Epithelial cell of proximal tubule (primary cell): ENCODE measurements at places on chromosomes 2 and 18. TPM values are rescaled to one million over a fixed set of nuclear protein-coding genes. Genes with fewer than 3 reads are reported as not detected.

DNA sequence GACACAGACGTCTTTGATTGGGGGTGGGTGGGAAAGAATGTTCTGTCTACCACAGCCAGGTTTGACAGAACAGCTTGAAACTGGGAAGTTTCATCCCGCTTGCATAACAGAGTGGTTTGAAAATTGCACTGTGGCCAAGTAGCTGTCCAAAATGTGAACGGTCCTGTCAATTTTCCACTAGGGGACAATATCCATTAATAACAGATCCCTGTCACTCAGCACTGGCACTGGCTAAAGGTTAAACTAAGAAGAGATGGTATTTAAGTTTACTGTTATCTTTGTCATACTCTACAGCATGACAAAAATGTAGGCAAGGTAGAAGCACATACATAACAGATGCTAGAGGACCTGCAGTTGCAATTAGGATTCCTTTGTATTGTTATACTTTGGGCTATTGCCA lies 55.6 kb upstream of the ACMSD start:
- peak; percentile 58 for DNase-seq

DNA sequence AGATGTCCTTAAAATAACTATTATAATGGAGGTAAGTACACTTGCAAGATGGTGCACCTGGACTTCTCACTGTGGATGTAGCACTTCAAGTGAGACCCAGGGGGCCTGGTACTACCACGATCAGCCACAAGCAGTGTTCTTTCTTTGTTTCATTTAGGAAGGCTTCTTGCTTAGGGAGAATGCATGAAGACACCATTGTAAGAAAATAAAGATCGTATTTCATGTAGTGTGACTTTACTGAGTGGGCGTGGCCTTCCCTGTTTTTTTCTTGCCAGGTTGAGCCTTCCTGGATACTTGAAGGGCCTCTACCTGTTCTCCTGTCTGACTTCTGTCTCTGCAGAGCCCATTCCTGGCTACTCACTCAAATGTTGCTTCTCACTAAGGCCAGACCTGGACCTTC lies 615.6 kb upstream of the SOX11 start:
- DNase-seq, result no peak

GRCh38 chr2:67311536-67311935 lies 85.6 kb upstream of the ETAA1 start:
- no peak for DNase-seq

DNA sequence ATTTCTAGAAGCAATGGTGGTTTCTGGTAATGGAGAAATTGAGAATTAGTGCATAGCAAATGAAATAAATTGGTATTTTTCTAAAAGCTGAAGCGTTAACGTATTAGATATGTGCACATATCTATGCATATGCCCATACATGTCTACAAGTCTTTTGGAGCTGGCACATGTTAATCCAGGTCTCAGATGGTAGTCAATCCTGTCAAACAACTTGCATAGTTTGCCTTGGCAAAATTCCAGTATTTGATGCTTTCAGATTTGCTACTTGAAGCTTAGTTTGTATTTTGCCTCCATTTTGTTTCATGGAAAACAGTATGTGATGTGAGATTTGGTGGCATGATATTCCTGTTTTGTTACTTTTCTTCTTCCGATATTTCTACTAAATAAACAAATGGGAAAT lies 304.6 kb downstream of the PARD3B start:
- no peak for DNase-seq

GRCh38 chr2:65030476-65031332 lies 25.5 kb upstream of the CEP68 start:
- no peak for DNase-seq

SAG gene
- total RNA-seq, result not detected in 2 replicates

TIA1 gene
- 41.4 and 58.0 TPM in 2 replicates for total RNA-seq

NETO1 gene
- total RNA-seq, result 3.3 and 11.6 TPM in 2 replicates
